DMS 273 treated with DMSO at 0.1 percent for 48 hours (cell line): ENCODE measurements at places on chromosomes 2 and 18.

- no peak for DNase-seq
Measured at GRCh38 chr18:24841536-24841935, 381.1 kb downstream of the HRH4 start.

DNA sequence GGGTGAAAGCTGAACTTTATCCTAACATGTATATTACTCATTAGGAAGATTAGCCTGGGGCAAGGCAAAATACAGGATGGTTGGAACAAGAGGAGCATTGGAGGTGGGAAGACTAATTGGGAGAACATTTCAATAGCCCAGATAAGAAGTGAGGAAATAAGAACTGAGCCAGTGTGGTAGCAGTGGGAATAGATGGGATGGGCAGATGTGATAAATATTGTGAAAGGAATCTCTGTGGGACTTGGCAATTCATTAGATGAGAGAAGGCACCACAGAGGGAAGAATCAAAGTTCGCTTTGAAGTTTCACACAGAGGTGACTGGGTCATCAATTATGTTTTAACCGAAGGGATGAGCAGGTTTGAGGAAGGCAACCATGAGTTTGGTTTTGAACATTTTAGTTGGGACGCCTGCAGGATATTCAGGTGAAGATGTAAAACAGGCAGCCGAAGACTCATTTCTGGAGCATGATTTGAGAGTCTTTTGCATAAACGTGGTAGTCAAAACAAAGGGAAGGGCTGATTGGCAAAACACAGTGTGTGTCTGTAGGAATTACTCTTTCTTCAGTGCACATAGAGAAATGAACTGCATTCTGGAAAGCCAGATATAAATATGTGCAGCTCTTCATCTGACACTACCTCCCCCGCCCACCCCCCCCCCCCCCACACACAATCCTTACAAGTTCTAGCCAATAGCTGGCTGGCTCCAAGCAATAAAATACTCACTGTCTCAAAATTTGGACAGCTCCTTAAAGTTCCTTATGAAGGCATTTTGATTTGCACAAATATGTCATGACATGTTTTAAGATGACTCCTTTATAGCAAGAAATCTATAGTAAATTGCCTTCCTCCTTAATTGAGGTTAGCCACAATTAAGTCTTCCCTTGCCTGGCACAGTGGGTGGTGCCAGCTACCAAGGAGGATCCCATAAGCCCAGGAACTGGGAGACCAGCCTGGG, 1.9 kb upstream of the SLC1A4 start:
- no peak for DNase-seq

- DNase-seq: no peak
Measured at GRCh38 chr2:60234274-60234986, 319.0 kb downstream of the BCL11A start.

DNA sequence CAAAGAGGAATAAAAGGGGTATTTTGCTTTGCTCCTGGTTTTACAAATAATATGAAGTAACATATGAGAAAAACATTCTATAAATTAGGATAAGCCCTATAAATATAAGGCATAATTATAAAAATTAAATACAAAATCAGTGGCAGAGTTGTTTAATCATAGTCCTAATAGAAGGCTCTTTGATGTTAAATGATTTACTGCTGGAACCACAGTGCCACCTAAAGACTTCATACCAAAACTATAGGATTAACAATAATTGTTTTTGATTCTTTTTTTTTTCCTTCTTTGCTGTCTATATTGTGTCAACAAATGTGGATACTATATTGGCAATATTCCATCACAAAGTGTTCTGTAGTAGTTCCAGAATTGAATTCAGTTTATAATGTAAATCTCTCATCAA, 837.7 kb upstream of the SLC39A10 start:
- peak; percentile 20 for DNase-seq

- no peak for DNase-seq
Measured at GRCh38 chr2:105239924-105240323, 1.6 kb upstream of the GPR45 start.

- DNase-seq: no peak
Measured at GRCh38 chr2:239343946-239344856, 56.6 kb downstream of the HDAC4 start.

- no peak for DNase-seq
Measured at GRCh38 chr2:55242617-55243016, 10.1 kb downstream of the RPS27A start.

GRCh38 chr2:164621764-164622105, 453 bp upstream of the GRB14 start:
- no peak for DNase-seq

DNA sequence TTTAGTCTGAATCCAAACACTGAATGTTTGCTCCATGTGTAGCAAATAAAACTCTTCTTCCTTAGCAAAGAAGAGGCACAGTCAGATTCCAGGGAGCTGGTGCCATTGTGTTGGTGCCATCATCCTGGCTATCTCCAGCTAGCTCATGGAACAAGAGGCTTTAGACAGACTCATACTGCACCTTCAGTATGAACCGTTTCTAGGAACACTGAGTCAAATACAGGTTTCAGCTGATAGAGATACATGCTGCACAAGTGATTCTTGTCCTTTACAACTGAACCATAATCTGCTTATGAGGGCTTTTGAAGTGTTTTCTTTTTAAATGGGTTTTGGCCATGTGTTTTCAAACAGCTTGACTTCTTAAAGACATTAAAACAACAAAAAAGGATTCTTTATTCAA, 57.9 kb downstream of the DYNC1I2 start:
- DNase-seq: no peak

DNA sequence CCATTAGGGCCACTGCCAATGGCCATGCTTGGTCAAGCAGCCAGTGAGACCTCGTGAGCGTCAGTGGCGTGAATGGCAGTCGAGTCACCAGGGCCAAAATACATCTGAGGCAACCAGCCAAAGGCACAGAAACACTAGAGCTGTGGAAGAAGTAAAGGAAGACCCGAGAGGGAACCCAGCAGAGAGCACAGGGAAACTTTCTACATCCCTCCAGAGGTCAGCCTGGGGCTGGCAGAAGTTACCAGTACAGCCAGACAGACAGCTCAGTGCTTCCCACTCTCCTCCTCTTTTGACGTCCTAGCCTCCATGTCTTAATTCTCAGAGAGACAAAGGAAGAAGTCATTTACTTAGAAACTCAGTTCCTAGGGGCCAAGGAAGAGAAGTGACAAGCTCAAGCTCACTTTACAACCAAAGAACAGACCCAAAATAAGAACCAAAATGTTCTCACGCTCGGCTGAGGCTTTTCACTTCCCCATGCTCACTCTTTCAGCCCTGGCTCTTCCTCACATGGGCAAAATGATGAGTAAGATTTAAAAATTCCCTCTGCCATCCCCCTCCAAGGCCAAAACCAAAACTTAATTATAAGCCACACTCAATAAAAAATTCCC, 8.7 kb downstream of the CYRIA start:
- DNase-seq: no peak

- no peak for DNase-seq
Measured at GRCh38 chr18:56538746-56539145, 99.6 kb downstream of the TXNL1 start.

GRCh38 chr2:50143822-50144575, 887.9 kb downstream of the NRXN1 start:
- peak; percentile 42 for DNase-seq

DNA sequence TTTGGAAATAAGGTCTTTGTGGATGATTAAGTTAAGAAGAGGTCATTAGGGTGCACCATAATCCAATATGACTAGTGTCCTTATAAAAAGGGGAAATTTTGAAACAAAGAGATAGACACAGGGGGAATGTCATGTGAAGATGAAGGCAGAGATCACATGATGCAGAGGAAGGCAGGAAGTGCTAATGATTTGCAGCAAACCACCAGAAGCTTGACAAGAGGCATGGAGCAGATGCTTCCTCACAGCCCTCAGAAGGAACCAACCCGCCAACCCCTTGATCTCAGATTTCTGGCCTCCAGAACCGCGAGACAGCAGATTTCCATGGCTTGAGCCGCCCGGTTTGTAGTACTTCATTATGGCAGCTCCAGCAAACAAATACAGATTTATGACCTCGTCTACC, 17.4 kb upstream of the SMARCAL1 start:
- DNase-seq: no peak

DNA sequence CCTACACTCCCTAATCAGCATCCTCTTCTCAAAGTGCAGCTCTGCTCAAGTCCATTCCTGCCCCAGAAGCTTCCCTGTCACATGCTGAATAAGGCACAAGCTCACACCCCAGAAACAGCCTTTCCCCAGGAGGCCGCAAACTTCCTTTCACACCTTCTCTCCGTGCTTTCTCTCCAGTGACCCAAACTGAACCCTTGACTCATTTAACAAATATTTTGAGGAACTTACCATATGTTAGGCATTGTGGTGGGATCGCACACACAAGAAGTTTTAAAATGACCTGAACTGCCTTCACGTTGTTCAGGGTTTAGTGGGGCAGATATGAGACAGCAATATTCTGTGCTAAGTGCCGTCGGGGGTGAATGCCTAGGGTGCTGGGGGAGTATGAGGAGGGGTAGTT, 161.3 kb downstream of the INSIG2 start:
- no peak for DNase-seq

DNA sequence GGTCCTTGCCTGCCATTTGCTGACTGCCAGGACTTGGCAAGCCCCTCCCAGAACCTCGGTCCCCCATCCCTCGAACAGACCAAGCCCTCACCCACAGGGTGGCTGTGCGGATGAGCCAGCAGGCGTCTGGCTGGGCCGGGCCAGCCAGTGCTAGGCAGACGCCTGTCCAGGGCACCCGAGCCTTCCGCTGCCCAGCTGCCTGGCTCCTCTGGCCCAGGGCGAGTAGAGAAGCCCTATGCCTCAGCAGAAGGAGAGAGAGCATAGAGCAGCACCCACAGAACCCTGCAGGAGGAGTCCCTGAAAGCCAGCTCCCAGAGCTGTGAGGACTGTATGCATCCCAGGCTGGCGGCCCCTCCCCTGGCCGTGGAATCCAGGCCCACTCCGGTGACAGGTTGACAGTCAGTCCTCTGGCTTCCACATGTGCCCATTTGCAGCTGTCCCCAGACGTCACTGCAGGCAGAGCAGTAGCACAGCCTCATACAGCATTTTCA, 62.1 kb upstream of the GLI2 start:
- DNase-seq: no peak

DNA sequence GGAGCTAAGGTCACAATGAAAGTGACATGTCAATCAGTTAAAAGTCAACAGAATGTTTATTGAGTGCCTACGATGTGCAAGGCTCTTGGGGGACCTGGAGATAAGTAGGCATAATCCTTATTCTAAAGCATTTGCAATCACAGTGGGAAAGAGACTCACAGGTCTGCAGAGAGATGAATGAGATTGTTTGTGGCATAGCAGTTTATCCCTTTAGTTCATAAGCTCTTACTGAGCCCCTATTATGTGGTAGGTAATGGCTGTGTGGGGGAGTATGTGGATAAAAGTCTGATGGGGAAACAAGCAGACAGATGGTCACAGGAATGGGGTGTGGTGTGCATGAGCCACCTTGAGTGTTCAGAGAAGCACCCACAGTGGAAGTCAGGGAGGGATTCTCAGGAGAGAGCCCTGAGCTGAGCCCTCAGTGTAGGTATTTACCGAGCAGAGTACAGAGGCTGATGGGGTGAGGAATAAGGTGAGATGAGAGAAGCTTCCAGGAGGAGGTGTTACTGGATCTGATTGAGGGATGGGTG, 48.1 kb downstream of the EMILIN2 start:
- no peak for DNase-seq
